ENCODE measurements at places on chromosomes 7 and 10.

DNA sequence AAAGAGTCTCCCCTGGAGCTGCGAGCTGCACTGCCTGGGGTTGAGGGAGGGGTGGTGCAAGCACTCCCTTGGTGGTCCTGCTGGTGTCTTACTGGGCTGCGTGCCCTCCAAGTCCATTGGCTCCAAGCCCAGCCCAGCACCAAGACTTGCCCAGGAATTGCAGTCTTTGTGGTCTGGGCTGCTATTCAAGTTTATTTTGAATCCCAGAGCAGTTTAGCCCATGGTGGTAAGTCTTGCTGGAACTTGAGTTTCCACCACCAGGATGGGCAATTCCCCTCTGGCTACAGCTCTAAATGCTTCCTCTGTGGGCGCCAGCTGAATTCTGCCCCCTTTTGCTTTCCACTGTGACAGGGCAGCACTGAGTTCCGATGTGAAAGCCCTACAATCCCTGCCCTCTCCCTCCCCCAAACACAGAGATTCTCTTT lies 25.1 kb downstream of the GALNT11 start:
- DNase-seq: peak; percentile 19

GRCh38 chr10:13699216-13699615 lies 112.5 kb downstream of the PRPF18 start:
- DNase-seq: no peak

- DNase-seq: peak; percentile 98
Observed at GRCh38 chr7:100101016-100101862, at the start of the genes AP4M1 and MCM7. TSS of gene AP4M1 (plus strand) at chr7:100101643. CDS start at chr7:100101715, 72 bp downstream. TSS of gene MCM7 (minus strand) at chr7:100101397. CDS start at chr7:100101294, 103 bp downstream.

DNA sequence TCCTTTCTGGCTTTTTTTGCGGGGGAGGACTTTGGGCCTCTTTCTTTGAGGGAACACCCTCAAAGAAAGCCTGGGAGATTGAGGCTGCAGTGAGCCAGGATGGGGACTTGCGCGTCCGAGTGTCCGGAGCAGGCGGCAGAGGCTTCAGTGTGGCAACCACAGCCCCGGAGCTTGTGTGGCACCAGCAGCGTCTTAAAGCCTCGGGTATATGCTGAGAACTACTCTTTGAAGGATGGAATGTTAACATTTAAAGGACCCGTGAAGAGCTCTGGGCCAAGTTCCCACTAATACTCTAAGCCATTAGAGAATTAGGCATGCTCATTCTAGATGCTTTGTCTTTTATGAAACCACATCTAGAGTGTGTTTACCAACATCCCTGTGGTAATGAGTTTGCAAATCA lies 168.2 kb downstream of the SEPTIN7 start:
- no peak for DNase-seq

GRCh38 chr10:84820596-84820995 lies 492.2 kb downstream of the CCSER2 start:
- no peak for DNase-seq

- DNase-seq: no peak
Observed at GRCh38 chr10:93844979-93845626, 48.7 kb upstream of the SLC35G1 start.

GRCh38 chr10:113648478-113648877 lies 15.4 kb downstream of the NRAP start:
- no peak for DNase-seq

GRCh38 chr10:60901561-60902235 lies 42.3 kb downstream of the RHOBTB1 start:
- no peak for DNase-seq

- no peak for DNase-seq
Observed at GRCh38 chr10:19480353-19480752, 335.9 kb upstream of the PLXDC2 start.

GRCh38 chr10:130770018-130770630 lies 541.4 kb downstream of the TCERG1L start:
- DNase-seq: no peak

DNA sequence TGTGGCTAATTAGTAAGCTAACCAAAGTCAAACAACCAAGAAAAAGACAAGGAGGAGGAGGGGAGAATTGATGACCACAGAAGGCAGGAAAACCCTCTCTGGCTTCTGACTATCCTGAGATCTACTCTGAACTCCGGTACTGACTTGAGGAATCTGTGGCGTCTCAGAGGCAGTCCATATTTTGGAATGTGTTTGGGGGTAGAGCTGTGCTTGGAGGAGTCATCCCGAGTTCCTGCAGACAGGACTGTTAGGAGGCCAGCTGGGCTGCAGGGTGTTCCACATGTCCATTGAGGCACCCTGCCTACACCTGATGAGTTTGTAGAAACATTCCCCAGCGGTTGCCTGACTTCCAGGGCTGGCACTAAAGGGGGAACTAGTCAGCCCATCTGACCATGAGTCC lies 91.6 kb downstream of the PLCE1 start:
- no peak for DNase-seq

DNA sequence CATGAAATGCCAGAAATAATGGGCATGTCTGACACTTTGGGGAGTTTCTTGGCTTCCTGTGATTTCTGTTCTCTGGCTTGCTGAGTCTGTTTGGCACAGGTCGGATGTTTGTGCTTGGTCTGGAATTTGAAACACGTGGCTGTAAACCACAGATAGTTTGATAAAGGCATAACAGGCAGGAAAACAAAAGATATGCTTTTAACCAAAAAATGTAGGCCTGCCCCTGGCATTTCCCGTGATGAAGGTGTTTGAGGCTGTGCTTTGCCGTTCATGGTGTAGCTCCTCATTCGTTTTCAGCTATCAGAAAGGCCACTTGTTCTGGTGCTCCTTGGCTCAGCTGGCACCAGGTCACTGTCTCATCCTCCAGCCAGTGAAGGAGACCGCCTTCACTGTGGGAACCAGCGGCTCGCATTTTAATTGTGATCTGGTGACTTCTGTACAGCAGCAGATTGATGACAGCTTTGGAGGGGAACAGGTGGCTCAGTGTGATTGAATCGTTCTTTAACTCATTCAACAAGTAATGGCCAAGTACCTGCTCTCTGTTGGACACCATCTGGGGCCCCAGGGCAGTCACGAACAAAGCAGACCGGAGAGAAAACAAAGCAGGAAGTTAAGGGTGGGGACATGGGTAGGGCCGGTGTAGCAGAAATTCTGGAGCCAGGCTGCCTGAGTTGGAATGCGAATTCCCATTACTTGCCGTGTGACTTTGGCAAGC lies 111.5 kb downstream of the CCNY start:
- DNase-seq: no peak

DNA sequence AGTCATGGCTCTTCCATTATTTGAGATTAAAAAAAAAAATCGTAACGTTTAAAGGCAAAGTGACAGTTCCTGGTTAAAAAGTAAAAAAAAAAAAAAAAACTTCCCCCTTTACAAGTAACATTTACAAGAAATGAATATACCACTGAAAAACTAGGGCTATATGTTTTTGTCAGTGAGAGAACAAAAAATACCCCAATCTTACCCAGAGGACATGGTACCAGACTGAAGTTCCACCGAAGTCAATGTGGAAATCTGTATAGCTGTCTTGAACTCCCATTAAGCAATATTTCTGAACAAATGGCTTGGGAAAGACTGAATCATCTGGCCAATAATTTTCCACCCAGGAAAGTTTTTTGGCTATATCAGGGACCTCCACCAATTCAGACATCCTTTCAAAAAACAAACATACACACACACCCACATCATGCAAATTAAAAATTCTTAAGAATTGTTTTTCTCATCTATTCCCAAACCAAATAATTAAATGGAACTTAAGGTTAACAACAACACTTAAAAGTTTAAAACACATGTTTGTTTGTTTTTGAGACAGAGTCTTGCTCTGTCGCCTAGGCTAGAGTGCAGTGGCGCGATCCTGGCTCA lies 50.2 kb downstream of the KDM7A start:
- DNase-seq: no peak

GRCh38 chr7:100886142-100886935 lies 3.2 kb downstream of the UFSP1 start:
- no peak for DNase-seq

DNA sequence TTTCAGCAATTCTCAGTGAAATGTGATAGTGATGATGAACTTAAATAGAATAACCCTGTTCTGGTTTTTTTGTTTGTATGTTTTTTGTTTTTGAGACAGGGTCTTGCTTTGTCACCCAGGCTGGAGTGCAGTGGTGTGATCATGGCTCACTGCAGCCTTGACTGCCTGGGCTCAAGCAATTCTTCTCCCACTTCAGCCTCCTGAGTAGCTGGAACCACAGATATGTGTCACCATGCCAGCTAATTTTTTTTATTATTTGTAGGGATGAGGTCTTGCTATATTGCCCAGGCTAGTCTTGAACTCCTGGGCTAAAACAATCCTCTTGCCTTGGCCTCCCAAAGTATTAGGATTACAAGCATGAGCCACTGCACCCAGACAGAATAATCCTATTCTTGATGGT lies 14.3 kb upstream of the COL17A1 start:
- no peak for DNase-seq

GRCh38 chr7:156753229-156753560 lies 112.6 kb downstream of the RNF32 start:
- DNase-seq: no peak

- no peak for DNase-seq
Observed at GRCh38 chr10:70874061-70874460, 14.3 kb downstream of the PCBD1 start.

GRCh38 chr10:60905580-60905979 lies 38.4 kb downstream of the RHOBTB1 start:
- no peak for DNase-seq

DNA sequence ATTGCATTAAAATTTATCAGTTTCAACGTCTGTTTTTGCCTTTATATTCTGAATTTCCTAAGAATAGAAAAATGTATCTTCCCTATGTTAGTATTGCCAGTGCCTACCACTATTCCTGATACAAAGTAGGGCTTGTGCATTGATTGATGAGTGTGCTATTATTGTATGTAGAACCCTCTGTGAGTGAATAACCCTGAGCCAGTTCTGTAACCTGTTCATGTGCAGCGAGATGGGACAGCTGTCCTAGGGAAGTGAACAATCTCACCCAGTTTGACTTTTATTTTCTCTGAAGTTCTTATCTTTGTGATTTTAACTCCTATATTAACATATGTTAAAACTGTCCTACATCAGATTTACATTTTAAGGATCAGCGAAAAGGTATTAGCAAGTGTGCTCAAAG lies 178.4 kb upstream of the ADO start:
- DNase-seq: no peak

GRCh38 chr10:133544506-133544905 lies 17.3 kb downstream of the CYP2E1 start:
- DNase-seq: no peak

- DNase-seq: no peak
Observed at GRCh38 chr7:44867073-44867995, 18.0 kb downstream of the PURB start.

GRCh38 chr7:157875230-157876179 lies 538.7 kb downstream of the DNAJB6 start:
- no peak for DNase-seq

GRCh38 chr10:16787361-16787791 lies 29.8 kb downstream of the RSU1 start:
- DNase-seq: no peak

DNA sequence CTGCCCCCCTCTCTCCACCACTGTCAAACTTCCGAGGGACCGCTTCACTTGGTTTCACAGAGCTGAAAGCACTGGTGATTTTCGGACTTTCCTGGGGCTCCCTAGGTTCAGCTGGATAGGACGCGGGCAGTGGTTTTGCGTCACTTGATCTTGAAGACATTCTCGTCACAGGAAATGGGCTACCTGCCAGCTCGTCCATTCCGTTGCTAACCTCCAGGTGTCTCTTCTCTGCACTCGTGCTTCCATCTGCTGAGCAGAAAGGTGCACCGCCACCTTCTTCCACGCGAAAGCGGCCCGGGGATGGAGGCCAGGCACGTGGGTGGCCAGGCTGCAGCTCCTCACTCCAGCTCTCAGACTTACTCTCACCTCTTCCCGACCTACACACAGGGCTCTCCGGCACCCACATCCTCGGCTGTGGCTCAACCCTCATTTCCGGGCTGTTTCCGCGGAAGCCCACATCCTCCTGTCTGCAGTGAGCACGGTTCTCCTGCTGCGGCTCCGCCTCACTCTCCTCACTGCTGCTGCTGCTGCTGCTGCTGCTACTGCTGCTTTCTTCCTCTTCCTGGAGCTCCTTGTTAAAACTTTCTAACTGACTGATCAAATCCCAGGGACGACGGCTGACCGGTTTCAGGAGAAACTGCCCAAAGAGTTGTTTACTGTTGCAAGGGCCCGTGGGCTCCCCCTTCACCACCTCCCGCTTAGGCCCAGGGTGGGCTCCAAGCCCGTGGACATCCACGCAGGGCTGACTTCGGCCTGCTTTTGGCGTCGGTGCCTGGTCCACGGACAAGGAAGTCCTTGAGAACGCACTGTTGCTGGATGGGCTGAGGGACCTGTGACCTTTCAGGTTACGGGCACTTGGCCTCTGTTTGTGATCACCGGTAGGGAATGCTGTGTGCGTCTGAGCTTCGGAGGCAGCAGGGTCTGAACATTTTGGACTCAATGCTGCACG lies 32.1 kb downstream of the JCAD start:
- DNase-seq: no peak

DNA sequence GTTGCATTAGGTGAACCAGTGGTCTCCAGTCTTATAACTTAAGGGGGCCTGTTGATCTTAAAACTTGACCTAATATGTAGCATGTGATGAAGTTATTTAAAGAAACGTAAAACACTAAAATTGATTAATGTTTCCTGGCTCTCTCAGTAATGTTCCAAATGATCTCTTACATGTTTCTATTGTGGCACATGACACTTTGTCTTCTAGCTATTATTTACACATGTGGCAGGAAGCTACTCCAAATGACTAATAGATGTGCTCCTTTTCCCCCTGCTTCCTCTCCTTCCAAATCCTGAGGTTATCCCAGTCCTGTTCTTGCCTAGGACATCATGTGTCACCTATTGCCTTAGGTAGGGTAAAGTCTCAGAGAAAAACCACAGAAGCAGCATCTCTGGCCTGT lies 89.4 kb downstream of the FAS start:
- DNase-seq: no peak

DNA sequence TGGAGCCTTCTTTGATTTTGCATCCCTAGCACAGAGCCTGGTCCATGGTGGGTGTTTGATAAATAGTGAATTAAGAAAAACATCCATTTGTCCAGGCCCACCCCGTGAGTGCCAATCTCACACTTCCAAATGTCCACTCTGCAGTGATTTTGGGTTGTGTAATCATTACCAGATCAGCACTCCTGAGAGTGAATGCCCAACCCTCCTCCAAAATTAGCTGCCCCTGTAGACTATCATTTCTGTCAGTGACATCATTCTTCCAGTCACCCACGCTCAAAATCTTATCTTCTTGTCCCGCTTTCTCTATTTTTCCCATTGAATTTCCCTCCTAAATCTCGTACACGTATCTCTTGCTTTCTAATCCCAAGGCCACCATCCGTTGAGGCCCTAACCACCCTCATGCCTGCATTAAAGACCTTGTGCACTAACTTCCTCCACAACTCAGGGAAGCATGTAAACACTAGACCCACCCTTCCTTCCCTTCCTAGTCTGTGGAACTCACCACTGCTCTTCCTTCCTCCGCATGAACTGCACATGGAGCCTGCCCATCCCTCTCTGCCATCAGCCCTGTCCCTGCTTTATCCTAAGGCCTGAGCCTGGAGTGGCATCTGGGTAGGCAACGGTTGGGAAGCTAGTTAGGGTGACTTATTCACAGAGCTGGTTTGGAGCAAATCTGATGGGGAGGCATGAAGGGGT lies 32.8 kb downstream of the PIK3AP1 start:
- DNase-seq: no peak

Data from AG09319 (cell line).